ENCODE measurements at places on chromosomes 2 and 18. TPM values are rescaled to one million over a fixed set of nuclear protein-coding genes. Genes with fewer than 3 reads are reported as not detected.

IL36B gene
- polyA plus RNA-seq, result not detected

DNA sequence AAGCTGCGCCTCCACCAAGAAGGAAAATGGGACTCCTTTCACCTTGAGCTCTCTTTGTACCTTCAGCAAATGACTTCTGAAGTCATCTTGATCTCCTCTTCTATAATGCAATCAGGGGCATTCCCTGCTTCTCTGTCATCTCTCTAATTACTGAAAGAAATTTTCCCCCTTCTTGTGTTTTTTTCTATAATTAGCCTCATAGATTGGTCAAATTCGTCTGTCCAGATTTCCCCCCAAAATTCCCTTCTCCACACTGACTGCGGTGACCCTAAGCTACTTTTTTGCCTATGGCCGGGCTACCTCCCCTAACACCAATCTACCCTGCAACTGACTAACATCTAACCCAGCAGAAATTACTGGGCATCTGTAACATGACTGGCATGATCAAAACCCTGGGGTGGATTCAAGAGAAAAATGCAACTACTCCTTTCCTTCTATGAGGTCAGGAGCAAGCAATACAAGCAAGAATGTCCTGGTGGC is 168.6 kb downstream of the BCL2 start:
- DNase-seq, result no peak

DNA sequence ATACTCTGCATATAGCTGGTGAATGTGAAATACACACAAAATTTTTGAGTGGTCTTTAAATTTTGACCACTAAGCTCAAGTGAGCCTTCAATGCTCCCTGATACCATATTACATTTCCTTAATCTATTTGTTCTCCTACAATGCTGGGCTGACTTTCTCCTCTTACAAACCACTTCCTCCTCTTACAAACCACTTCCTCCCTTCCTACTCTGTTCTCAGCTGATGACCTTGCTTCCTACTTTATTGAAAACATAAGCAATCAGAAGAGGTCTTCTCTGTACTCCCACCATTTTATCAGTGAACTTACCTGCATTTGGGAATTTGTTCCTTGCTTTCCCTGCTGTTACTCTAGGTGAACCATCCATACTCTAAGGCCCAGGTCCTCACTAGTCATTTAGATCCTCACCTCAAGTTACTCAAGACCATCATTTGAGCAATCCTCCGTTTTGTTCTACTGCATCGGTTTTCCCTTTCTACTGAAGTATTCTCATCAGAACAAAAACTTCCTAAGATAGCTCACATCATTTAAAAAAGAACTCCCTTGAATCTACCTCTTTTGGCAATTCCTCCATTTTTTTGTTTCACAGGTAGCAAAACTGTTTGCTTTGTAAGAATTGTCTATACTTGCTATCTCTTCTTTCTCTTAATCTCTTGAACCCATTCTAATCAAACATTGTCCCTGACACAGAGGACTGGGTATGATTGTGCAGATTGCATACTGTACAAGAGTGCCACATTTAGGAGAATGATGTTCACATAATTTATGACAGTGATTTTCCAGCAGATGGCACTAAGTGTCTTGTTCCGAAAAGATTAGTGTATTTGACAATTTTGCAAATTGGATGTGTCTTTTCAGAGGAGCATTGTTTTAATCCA is 96.5 kb downstream of the EPB41L5 start:
- DNase-seq, result no peak

DNA sequence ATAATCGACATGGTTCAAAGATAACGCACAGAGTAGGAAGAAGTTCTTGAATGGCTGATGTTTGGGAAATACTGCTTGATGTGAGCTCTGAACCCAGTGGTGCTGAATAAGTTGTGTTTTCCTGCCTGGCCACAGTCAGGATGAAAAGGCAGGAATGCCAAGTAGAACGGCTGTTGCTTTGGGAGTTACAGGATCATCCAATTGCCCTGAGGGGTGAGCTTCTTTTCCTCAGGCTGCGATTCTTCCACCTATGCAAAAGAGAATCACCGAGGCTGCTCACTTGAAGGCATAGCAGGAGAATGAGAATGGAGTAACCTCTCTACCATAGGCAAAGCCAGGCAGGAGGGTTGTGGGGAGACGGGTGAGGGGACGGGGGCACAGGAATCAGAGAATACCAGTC is 14.4 kb upstream of the IGFBP2 start:
- DNase-seq, result no peak

DNA sequence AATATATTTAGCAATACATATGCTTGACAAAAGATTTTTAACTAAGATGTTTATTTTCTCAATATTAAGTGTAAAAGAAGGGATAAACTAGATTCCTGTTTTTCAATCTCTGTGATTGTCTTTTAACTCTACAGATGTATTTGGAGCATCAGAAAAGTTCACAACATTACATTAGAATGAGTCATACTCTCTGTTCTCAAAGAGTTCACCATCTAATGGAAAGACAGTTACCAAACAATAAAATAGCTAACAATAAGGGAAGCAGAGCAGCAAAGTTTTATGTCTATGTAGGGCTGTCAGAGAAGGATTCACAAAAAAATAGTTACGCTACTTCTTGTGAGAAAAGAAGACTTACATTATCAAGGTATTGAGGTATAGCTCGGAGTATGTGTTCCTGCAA is 109.2 kb upstream of the MAP2 start:
- DNase-seq, result no peak

DNA sequence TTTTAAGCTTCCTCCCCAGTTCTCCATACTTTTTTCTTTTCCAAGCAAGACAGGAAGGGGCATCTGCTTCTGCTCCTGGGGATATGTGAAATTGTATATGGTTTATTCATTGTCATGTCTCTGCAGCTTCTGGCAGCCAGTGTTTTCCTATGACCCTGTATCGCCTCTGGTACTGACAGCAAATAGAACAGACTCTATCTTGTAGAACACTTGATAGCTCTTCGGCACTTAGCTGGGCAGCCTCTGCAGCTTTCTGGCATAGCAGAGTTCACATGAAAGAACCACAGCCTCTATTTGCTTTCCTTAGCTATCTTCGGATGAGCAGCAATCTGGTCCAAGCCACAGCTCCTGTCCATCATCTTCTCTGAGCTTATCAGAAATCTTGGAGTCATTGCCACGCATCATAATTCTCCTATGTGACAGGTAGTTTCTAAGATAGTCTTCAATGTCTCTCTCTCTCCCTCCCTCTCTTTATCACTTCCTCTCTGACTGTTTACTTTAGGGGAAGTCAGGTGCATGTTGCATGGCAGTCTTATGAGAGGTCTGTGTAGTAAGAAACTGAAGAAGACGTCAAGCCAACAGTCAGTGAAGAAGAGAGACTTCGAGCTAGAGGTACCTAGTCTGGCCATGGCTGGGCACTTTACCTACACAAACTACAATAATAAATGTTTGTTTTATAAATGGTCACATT is 627.7 kb upstream of the CDH2 start:
- DNase-seq, result no peak

DNA sequence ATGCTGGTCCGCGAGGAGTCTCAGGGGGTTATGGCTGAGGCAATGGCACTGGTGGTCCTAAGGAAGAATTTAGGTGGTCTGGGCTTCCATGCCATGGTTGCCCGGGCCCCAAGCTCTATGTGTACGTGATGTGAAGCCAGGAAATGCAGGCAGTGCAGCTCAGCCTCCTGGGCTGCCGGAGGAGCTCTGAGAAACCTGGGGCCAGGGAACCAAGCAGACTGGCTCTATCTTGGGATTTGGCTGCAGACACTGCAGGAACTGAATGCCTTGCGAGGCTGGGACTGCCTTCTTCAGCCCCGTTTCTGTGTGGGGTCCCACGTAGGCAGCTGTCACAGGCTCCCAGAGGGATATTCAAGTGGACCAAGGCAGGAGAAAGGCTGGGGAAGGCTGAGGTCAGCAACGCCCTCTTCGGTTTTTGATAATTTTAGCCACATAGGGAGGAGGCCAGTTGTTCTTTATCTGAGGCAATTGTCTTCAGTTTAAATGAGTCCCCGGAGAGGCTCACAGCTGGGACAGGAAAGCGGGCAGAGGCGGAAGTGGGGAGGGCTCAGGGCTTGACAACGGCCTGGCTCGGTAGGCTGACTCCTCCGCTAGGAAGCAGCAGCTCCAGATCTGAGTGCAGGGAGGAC is 77.7 kb downstream of the RHOB start:
- no peak for DNase-seq

TUBA4B gene
- 0.20 TPM for polyA plus RNA-seq

HJURP gene
- polyA plus RNA-seq, result 10.0 TPM

GRCh38 chr18:50398947-50399346 is 24.1 kb downstream of the SKA1 start:
- no peak for DNase-seq

- DNase-seq, result no peak
Observed at GRCh38 chr2:193885419-193885818, 1690.7 kb upstream of the TMEFF2 start.

GRCh38 chr2:101893681-101894381 is 97.9 kb upstream of the IL1R2 start:
- no peak for DNase-seq

GRCh38 chr2:118988706-118989105 is 46.7 kb downstream of the MARCO start:
- DNase-seq, result no peak

DNA sequence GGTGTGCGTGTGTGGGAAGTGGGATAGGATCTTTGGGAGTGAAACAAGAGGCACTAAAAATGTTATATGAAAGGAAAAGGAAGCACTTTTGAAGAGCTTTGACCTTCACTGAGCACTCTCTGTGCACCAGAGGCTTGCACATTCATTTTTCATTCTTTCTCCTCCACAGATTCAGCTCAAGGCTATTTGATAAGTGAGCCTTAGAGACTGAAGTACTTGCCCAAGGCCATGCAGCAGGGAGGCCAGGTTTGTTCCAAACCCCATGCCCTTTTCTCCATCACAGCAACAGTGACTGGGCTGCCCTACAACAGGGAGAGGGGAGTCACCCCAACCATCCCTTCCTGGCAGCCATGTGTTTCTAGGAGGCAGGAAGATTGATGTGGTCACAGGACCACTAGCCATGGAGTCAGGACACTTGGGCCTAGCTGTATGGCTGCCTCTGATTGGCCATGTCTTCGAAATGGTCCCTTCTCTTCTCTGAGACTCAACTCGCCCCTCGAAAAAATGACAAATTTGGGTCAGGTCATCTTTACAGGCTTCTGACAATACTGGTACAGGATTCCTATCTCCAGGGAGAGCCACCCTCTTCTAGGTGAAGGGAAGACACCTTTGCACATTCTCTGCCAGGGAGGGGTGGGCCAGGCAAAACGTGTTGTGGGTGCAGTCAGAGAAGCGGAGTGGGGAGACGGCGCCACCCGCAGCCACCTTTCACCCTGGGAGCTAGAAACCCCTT is 123.5 kb upstream of the MYCN start:
- no peak for DNase-seq

DNA sequence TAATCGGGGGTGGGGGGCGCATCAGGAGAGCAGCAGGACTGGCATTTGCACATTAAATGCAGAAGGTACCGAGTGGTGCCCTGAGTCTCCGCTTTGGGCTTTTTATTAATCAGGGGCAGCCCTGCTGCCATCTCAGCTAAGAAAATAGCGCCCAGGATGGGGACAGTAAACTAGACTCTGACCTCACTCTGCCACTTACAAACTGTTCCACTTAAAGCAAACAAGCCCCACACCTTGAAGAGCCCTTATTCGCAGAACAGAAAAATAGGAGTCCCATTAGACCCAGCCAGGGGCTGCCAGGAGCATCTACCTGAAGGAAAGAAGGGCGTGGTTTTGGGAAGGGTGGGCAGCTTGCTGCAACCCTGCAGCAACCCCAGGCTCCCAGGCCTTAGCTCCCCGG is 165.3 kb downstream of the TNS1 start:
- DNase-seq, result no peak

OTOS gene
- polyA plus RNA-seq, result not detected

DNA sequence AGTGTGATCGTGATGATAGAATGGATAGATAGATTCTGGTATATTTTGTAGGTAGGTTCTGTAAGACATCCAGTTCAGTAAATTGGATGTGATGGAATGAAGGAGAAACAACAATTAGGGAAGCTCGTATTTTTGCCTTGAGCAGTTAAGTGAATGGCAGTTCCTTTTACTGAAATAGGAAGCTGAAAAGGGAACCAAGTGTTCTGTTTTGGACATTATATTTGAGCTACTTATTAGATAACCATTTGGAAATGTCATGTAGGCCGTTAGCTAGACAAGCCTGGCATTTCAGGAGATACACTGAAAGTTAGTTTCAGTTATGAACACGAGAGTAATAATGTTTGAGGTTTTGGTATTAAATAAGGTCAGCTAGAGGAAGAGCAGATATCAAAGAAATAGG is 41.5 kb downstream of the MARCHF7 start:
- no peak for DNase-seq

- no peak for DNase-seq
Observed at GRCh38 chr2:26058390-26058789, 24.5 kb downstream of the RAB10 start.

SERPINB12 gene
- 0.53 TPM for polyA plus RNA-seq

CPS1 gene
- polyA plus RNA-seq, result 0.99 TPM

PKDCC gene
- polyA plus RNA-seq, result 117 TPM

Measured in forelimb muscle (tissue), 1 donor.